Stimulated activated CD8-positive, alpha-beta memory T cell treated with anti-CD3 and anti-CD28 coated beads, Interleukin-7, amount 100 ng/mL, for 4 hours (primary cell): ENCODE measurements at places on chromosomes 13 and 19.

DNA sequence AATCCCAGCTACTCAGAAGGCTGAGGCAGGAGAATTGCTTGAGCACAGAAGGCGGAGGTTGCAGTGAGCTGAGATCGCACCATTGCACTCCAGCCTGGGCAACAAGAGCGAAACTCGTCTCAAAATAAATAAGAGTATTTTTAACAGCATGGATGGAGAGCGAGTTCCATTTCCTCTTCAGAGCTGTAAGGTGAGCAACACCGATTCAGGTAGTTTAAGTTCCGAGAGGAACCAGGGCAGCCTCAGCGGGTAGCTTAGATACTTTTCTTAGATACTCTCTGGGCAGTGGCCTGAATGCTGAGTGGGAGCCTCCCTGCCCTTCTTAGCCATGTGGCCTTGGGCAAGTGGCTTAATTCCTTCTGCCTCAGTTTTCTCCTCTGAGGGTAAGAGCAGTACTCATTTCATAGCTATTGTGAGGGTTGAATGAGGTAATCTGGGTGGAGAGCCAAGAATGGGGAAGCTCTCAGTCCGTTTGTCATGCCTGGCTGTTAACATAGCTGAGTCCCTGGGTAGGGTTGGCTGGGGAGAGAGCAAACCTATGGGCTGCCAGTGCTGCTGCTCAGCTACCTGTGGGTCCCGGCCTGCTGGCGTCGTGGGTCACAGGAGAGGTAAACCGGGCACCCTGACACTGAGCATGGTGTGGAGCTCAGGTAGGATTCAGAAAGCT lies 4.1 kb downstream of the ATP11A start:
- no peak for DNase-seq

DNA sequence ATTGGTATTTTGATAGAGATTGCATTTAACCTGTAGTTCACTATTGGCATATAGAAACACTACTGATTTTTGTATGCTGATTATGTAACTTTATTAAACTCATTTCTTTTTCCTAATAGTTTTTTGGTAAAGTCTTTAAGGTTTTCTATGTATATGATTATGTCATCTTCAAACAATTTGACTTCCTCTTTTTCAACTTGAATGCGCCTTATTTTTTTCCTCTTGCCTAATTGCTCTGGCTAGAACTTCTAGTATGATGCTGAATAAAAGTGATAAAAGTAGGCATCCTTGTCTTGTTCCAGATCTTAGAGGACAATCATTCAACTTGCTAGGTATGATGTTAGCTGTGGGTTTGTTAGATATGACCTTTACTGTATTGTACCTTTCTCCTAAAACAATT lies 1034.9 kb downstream of the PCDH9 start:
- no peak for DNase-seq

DNA sequence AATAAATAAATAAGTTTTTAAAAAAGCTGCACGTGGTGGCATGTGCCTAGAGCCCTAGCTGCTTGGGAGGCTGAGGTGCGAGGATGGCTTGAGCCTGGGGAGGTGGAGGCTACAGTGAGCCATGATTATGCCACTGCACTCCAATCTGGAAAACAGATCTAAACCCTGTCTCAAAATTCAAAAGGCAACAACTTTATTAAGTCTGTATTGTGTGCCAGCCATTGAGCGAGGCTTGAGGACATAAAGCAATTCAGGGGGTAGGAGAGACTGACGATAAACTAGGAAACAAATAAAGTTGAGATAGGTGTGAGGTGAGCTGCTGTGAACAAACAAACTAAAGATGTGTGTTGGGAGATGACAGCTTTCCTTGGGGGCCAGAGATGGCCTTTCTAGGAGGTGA lies 8.7 kb downstream of the CELF5 start:
- DNase-seq = no peak

DNA sequence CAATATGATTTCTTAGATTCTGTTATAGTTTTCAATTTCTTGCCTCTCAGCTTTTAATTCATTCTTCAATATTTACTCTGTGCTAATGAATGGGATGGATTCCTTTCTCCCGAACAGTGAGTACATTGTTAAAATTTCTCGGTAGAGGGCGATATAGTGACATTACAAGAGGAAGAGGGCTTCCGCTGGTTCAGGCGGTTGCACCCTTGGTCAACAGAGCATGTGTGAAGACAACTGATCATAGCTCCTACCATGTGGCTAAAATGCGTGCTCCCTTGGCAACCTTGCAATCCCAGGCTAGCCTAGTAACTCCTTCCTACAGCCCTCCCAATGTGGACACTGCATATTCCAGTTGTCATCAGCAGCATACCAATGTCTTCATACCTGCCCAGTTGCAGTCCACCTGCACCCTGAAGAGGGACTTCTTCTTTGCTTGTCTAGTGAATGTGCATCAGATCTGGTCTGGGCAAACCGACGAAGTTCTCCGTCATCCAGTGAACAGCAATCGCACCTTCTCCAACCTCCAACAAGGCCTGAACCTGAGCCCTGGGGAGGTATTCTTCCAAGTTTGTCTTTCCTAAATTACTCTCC lies 653.0 kb upstream of the GPC6 start:
- no peak for DNase-seq

- no peak for DNase-seq
Observed at GRCh38 chr13:109669234-109669612, 117.2 kb downstream of the IRS2 start.

DNA sequence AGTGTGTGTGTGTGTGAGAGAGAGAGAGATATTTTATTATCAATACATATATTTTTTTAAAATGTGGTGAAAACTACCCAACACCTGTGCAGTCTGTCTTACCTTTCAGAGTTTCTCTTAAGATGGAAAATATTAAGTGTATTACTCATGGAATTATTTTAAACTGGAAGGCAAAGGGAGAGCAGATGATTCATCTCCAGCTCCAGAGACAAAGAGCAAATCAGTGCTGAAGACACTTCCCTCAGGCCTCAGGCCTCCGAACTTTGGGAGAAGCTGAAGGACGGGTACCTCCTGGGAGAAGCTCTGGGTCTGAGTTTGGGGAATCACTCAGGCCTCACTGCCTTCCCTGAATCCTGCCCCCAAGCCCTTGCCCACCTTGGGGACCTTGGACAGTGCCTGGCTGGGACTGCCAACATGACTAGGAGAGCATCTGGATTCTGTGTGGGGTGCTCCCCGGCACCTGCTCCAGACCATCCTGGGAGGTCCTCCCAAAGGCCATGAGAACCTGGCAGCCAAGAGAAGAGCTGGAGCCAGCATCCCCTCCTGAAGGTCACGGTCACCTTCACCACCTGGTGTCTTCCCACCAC lies 170.4 kb upstream of the UBL3 start:
- DNase-seq = no peak

GRCh38 chr13:27636589-27637288 lies 15.0 kb downstream of the POLR1D start:
- no peak for DNase-seq

DNA sequence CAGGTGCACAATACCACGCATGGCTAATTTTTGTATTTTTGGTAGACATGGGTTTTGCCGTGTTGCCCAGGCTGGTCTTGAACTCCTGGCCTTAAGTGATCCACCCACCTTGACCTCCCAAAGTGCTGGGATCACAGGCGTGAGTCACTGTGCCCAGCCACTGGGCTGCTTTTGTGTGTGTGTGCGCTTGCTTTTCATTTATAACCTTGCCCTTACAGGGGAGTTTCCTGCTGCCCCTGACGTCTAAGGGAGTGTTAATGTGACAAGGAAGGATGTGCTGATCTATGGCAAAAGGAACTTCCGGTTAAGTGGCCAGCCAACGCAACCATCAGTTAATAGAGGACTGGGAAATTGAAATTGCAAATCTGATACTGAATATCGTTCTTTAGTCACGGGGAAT lies 57.7 kb downstream of the ING1 start:
- DNase-seq = no peak

DNA sequence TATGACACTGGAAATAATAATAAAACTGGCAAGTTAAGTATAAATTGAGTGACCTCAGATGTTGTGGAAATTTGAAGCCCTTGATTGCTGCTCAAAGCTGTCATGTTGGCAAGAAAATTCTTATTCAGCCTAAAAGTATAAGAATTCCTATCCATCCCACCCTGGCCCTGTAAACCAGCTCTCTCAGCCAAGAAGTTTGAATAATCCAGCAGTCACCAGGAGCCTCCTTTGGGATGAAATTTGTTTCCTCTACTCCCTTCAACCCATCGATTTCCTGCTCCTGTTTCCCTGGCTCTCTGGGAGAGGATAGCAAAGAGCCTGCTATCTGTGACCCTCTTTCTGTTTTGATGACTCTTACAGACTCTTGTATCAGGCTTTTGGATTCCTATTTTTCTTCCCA lies 169.3 kb downstream of the LHFPL6 start:
- DNase-seq = no peak

DNA sequence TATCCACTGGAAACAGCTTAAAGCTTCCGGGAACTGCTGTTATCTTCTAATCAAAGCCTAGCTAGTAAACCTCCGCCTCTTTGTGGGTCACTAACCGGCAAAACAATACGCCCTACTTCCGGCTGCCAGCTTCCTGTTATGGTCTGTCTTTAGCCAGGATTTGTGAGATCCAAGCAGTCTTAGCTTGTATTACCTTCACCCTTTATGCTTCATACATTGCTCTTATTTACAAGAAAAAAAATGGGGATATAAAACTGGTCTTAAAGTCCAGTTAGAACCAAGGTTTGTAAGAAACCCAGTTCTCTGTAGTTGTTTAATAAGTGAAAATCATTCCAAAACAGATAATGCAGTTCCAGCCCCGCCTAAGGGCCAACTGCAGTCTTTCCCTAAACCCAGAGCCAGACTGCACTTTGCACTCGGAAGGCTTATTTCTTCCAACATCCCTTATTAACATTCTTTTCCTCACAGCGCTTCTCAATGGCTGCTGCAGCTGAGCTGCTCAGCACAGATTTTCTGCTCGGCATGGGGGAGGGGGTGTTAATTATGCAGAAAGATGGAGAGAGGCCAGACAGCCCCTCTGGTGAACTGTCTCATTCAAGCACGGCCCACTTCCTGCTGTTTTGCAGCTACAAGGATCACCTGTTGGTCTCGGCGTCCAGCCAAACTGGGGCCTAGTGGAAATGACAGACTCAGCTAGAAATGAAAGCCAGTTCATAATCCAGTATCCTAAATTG lies 368.4 kb downstream of the KLF12 start:
- DNase-seq = peak; percentile 49

DNA sequence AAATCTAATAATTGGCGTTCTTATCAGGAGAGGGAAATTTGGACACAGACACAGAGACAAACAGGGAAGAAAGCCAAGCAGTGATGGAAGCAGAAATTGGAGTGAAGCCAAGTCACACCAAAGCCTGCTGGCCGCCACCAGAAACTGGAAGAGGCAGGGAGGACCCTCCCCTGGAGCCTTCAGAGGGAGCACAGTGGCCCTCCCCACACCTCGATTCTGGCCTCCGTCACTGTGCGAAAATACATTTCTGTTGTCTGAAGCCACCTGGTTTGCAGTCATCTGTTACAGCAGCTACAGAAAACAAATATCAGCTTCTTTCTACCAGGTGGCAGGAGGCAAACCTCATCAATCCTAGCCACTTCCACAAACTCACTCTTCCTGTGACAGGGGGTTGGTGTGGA lies 8.3 kb upstream of the TLE6 start:
- DNase-seq = no peak

- DNase-seq = no peak
Observed at GRCh38 chr19:48029431-48029830, 14.4 kb downstream of the CABP5 start.

- DNase-seq = no peak
Observed at GRCh38 chr13:66618702-66619101, 611.4 kb downstream of the PCDH9 start.

GRCh38 chr13:29577136-29578051 lies 18.1 kb downstream of the SLC7A1 start:
- no peak for DNase-seq

- no peak for DNase-seq
Observed at GRCh38 chr13:99320693-99321481, 13.7 kb upstream of the GPR183 start.

DNA sequence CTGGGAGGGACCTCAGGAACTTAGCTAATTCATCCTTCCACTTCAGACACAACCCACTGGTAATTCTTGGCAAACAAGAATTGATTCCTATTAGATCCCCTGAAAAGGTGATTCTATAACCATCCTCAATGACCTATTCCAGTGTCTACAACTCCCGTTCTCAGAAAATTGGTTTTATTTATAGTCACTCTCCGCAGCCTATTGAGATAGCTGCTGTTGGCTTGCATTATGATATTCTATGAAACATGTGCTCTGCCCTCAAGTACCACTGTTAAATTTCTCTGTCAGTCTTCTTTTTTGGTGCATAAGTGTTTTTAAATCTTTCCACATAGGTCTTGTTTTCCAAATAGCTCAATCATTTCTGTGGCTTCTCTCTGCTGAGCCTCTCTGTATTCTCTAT lies 75.0 kb downstream of the CDADC1 start:
- DNase-seq = no peak

- DNase-seq = peak; percentile 54
Observed at GRCh38 chr19:46602392-46603194, 1.5 kb downstream of the CALM3 start.

DNA sequence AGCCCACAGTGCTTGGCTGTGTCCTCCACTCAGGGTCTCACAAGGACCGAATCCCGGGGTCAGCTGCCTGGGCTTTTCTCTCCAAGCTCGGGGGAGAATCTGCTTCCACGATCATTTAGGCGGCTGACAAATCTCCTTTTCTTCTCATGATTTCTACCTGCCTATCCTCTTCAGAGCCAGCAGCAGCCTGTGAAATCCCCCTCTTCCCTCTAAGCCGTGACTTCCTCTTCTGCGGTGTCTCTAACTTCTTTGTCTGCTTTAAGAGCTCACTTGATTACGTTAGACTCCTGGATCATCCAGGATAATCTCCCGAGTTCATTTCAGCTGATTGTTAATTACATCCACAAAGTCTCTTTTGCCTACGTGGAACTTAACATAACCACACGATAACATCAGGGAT lies 22.5 kb upstream of the ZNF845 start:
- no peak for DNase-seq

- no peak for DNase-seq
Observed at GRCh38 chr19:46350758-46351159, 3.9 kb downstream of the PPP5C start.

- DNase-seq = no peak
Observed at GRCh38 chr13:46672338-46673090, 119.5 kb downstream of the LRCH1 start.

- DNase-seq = no peak
Observed at GRCh38 chr13:28641600-28641926, 17.4 kb upstream of the POMP start.

DNA sequence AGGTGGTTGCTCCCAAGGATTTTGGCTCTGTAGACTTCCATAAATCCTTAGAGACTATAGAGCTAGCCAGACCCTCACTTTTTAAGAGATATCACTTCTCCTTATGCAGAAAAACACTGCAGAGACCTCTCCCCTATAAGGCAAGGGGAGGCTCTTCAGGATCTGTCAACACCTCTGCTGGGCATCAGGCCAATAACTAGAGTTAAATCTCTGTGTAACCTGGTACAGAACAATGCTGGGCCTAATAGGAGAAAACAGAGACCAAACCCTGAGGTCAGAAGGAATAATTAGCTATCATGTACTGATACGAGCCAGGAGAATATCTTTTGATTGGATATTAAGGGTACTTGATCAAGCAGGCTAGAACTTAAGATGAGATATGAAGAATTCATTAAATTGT lies 358.5 kb downstream of the TBC1D4 start:
- DNase-seq = no peak

- DNase-seq = no peak
Observed at GRCh38 chr19:4933528-4933927, 24.2 kb downstream of the UHRF1 start.

GRCh38 chr13:19961489-19961888 lies 3.0 kb downstream of the ZMYM2 start:
- DNase-seq = no peak

- DNase-seq = no peak
Observed at GRCh38 chr19:34104557-34104956, 67.7 kb upstream of the LSM14A start.
